ENCODE measurements at places on chromosomes 2 and 18. TPM values are rescaled to one million over a fixed set of nuclear protein-coding genes. Genes with fewer than 3 reads are reported as not detected.

Gene TEKT4
- polyA plus RNA-seq, result 0.11 TPM

Gene PID1
- 5.7 TPM for polyA plus RNA-seq

Gene COL4A4
- 53.8 TPM for polyA plus RNA-seq

Gene FBXO36
- 7.0 TPM for polyA plus RNA-seq

Gene IWS1
- 76.5 TPM for polyA plus RNA-seq

Gene AOX1
- polyA plus RNA-seq, result 2.8 TPM

Gene SERPINB11
- polyA plus RNA-seq, result not detected

Gene MOGAT1
- not detected for polyA plus RNA-seq

Gene EFR3B
- 6.2 TPM for polyA plus RNA-seq

Gene REG1B
- not detected for polyA plus RNA-seq

Gene CROCC2
- not detected for polyA plus RNA-seq

Gene M1AP
- polyA plus RNA-seq, result 0.71 TPM

- DNase-seq, result no peak
Observed at GRCh38 chr2:72543497-72544216, 282.2 kb downstream of the EXOC6B start.

DNA sequence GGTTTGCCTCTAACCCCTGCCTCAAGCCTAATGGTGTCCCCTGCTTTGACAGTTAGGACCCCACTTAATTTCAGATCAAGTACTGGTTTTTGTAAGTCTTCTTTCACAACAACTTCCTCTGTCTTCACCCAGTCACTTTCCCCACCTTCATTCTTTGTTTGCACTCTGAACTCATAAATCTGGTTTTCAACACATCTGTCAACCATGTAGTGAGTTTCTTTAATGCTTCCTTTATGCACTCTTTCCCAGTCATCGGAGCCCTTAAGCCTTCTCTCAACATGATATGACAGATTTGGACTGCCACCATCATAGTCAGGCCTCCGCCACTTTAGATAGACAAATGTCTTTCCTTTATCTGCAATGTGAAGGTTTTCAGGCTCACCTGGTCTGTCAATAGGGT is 109.1 kb downstream of the PLEKHA3 start:
- DNase-seq, result no peak

- no peak for DNase-seq
Observed at GRCh38 chr2:20188851-20189250, 36.1 kb downstream of the SDC1 start.

- DNase-seq, result no peak
Observed at GRCh38 chr2:146764301-146764700, 1080.5 kb upstream of the ACVR2A start.

- no peak for DNase-seq
Observed at GRCh38 chr2:105836840-105837692, 92.4 kb downstream of the NCK2 start.

GRCh38 chr18:27008575-27008974 is 143.1 kb upstream of the AQP4 start:
- DNase-seq, result no peak

- no peak for DNase-seq
Observed at GRCh38 chr2:133492719-133493380, 75.4 kb downstream of the NCKAP5 start.

GRCh38 chr18:49141491-49141890 is 190.7 kb upstream of the SMAD7 start:
- no peak for DNase-seq

- DNase-seq, result no peak
Observed at GRCh38 chr2:47708801-47709499, 74.0 kb upstream of the MSH6 start.

DNA sequence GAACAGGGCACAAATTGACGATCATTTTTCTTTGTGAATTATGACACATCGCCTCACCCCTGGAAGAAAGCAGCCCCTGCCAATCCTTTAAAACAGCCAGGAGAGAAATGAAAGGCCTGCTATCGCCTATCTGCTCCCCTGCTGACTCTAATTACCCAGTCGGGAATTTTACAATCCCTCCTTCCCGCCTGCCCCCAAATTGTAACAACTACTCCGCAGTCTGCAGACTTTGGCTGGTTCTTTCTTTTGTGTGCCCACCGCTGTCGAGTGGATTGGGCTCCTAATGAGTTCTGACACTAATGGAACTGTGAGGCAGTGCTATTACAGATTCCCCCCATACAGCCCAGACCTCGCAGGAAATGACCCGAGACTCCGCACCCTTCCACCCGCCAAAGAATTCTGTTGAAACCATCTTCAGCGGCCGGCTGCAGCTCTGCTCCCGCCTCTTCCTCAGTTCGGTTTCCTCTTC is 281.2 kb upstream of the PARD3B start:
- no peak for DNase-seq

DNA sequence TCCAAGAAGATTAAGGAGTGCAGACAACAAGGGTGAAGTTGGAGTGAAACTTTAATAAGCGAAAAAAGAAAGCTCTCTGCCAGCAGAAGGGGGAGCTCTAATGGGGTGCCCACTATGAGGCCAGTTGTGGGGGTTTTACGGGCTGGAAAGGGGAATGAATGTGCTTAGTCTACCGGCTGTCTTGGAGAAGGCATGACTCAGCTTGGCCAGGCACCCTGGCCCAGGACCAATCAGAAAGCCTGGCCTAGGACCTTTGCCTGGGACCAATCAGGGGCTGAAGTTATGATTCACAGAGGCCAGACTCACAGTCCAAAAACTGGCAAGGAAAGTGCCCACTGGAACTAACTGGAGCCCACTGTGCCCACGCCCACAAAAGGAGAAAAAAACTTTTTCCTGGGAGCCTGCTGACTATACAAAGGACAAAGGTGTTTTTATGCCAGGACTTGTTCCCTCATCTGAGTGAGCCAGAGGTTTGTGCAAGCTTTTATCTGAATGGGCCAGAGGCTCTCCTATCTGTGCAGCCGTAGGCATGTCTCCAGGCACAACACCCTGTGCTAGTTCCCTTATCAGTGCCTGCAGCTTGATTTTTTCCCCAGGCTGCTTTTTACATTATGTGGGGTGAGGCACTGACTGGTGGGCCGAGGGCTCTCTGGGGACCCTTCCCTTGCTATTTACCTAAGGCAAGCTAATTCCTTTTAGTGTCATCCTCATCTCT is 18.6 kb downstream of the CMPK2 start:
- no peak for DNase-seq

- DNase-seq, result no peak
Observed at GRCh38 chr2:231992888-231993287, 31.4 kb downstream of the DIS3L2 start.

DNA sequence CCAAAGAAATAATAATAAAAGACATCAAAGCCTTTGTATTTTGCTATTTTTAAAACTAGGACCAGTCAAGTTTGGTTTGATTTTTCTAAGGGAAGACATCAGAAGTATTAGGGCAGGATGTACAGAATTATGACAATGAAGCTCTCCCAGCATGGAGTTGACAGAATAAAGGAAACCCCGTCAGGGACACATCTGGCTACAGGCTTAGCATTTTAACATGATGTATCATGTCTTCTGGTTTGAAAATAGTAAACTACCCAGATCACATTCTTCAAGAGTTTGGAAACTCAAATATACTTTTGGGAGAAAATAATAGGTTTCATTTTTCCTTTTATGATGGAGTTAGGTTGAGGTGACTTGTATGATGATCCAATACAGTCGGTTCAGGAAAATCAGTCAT is 552.0 kb upstream of the CDH2 start:
- DNase-seq, result no peak

DNA sequence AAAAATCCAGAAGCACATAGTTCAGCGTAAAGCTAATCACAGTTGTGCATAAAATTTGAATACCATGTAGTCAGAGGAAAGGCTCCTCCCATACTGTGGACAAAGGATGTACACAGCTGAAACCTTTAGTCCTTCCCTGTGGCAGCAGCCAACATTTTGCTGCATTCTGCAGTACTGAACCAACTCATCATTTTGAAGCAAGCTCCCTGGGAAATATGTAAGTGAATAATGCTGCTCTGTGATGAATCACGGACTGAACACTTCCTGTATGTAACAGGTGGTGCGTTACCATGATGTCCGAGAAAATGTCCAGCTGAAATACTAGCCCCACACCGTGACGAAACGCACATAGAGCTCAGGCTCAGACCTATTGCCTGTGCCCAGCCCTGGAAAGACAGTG is 421.1 kb upstream of the RAB12 start:
- no peak for DNase-seq

- no peak for DNase-seq
Observed at GRCh38 chr2:181627545-181627944, 29.4 kb downstream of the CERKL start.

GRCh38 chr18:25365242-25365641 is 13.3 kb upstream of the ZNF521 start:
- DNase-seq, result no peak

- no peak for DNase-seq
Observed at GRCh38 chr18:35376742-35377695, at the start of gene ZNF396. Gene ZNF396 (minus strand): TSS chr18:35377337. CDS start chr18:35374292, 3,045 bp downstream.

- no peak for DNase-seq
Observed at GRCh38 chr2:230875347-230876315, 10.9 kb downstream of the ITM2C start.

- DNase-seq, result no peak
Observed at GRCh38 chr2:120192280-120192679, 30.9 kb downstream of the TMEM185B start.

- no peak for DNase-seq
Observed at GRCh38 chr2:117820444-117820843, 6.0 kb downstream of the DDX18 start.

DNA sequence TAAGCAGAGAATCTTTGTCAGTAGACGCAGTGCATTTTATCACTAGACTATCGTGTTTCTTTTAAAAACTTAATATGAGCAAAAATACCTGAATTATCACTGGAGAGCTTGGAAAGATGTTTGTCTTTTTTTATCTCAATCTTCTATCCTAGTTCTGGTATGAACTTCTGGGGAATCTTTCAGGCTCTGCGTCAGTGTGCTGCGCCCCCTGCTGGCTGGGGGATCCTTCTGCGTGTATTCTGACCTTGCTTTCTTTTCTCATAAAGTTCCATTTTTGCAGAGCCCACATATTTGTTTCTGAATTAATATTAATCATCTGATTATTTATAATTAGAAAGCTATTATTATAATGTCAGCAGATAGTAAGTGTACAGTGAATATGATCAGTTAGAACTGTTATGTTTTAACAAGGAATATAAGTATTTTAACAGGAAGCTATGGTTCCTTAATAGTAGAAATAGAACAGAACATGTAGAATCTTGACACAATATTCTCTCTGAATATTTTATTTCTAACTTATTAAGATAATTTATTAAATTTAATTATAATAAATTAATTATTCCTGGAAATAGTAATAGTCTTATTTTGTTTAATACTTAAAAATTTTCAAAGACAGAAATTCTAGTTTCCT is 945.0 kb upstream of the CRIM1 start:
- DNase-seq, result peak; percentile 6

DNA sequence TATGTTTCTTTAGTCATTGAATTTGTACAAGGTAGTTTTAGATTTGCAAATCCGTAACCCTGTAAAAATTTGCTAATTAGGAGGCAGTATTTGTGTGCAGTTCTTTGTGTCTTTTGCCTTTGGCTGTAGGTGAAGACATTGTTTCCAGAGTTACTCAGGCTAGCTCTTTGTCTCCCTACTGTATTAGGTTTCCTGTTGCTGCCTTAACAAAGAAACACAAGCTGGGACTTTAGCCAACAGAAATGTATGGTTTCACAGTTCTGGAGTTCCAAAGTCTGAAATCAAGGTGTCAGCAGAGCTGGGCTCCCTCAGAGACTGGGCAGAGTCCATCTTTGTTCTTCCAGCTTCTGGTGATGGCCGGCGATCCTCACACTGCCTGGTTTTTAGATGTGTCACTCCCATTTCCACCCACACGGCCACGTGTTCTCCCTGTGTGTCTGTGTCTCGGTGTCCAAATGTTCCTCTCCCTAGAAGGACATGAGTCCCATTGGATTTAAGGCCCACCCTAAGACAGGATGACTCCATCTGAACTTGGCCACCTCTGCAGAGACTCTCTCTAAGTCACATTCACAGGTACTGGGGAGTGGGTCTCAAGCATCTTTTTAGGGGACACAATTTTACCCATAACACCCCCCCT is 309.7 kb downstream of the GALR1 start:
- no peak for DNase-seq

DNA sequence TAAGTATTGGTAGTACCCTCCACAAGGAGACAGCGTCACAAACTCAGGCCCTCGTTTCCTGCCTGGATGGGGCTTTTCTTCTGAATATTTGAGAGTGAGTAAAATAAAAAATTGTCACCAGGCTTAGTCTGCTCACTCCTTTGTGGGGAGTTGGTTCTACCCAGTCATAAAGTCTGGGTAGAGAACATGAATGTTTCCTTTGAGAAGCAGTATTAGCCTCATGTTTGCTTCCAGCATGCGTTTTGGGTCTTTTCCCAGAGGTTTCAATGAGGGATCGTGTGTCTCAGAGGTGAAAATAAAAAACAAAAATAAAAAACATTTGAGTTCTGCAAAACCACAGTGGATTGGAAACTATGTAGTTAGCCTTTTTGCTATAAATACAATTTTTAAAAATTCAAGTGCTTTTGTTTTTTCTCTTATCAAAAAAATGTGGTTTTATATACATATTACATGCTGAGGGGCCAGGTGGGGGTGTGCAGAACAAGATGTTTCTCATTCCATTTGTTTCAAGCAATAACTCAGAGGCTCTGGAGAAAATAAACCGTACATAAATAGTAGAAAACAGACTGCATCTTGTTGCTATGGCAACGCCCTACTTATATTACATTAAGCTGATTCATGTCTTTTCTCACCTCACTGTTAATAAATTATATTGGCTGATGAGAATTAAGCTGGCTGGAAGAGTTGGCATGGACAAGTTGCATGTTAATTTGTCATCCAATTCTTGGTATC is 225.4 kb upstream of the FBXO11 start:
- peak; percentile 78 for DNase-seq

DNA sequence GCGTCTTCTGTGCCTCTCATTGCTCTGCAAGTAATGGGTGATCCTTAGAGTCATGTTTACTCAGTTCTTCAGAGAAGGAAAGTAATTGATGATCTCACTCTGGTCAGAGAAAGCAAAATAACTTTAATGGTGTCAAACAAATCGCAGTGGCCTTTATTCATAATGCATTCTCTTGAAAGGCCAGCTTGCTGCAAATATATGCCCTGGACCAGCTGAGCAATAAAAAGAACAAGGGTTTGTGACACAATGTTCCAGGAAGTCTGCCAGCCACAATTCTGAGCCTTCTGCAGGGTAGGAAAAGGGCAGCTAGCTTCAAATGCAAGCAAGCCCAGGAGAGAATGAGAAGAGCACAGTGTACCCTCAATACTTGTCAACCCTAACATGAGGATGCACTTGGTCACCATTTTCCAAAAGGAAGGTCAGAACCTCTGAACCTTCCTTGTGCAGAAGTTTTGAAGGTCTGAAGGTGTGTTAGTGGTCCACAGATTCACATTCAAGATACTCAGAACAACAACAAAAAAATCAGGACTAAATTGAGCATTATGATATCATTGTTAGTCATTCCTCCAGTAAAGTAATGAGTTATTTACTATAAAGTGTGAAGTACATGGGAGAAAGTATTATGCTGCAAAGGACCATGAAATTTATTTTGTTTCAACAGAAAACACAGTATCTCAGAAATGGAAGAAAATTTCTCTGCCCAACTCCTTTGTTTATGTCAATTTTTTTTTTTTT is 355.6 kb downstream of the PAX3 start:
- DNase-seq, result no peak

GRCh38 chr2:27651056-27651455 is 12.4 kb downstream of the SUPT7L start:
- no peak for DNase-seq
